Cardiac fibroblast (primary cell): ENCODE measurements at places on chromosomes 3 and 15.
A peak's percentile ranks its signal among the peaks of the same experiment; 100 is the strongest.

GRCh38 chr15:87712211-87712610 is 544.3 kb downstream of the NTRK3 start:
- no peak for DNase-seq

DNA sequence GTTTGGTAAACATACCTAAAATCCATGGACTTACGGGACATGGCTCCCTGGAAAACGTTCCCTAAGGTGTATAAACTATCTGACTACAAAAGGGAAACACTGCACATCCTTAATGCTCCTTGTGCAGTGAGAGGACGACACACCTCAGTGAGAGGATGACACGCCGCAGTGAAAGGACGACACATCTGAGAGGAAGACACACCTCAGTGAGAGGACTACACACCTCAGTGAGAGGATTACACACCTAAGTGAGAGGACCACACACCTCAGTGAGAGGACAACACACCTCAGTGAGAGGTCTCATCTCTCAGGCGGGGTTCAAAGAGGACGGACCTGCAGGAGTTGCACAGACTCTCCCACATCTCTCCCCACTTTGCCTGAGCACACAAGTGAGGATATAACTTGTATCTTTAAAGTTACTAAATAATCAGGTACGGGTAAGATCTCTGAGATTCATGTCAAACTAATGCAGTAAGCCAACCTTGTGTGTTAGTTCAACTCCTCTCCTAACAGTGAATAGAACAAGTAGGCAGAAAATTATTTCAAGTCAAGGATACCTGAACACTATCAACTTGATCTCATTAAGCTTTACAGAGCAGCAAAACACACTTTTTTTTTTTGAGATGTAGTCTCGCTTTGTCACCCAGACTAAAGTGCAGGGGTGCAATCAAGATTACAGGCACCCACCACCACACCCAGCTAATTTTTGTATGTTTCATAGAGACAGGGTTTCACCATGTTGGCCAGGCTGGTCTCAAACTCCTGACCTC is 32.1 kb downstream of the HERC2 start:
- no peak for DNase-seq

- peak; percentile 30 for DNase-seq
Observed at GRCh38 chr3:169759256-169759655, 5.6 kb downstream of the TERC start.

GRCh38 chr15:40766906-40767837 is 2.6 kb upstream of the C15orf62 start:
- DNase-seq = peak; percentile 42

- DNase-seq = no peak
Observed at GRCh38 chr3:48655063-48655462, 7.6 kb downstream of the CELSR3 start.

GRCh38 chr3:72336821-72337479 is 511.3 kb downstream of the SHQ1 start:
- DNase-seq = peak; percentile 89

- no peak for DNase-seq
Observed at GRCh38 chr15:51818150-51818549, 11.3 kb upstream of the TMOD3 start.

- no peak for DNase-seq
Observed at GRCh38 chr3:4687167-4687566, 194.0 kb downstream of the ITPR1 start.

- peak; percentile 57 for DNase-seq
Observed at GRCh38 chr15:98860281-98861041, 147.1 kb downstream of the PGPEP1L start.

- DNase-seq = no peak
Observed at GRCh38 chr3:122742234-122742633, 51.4 kb downstream of the HSPBAP1 start.

DNA sequence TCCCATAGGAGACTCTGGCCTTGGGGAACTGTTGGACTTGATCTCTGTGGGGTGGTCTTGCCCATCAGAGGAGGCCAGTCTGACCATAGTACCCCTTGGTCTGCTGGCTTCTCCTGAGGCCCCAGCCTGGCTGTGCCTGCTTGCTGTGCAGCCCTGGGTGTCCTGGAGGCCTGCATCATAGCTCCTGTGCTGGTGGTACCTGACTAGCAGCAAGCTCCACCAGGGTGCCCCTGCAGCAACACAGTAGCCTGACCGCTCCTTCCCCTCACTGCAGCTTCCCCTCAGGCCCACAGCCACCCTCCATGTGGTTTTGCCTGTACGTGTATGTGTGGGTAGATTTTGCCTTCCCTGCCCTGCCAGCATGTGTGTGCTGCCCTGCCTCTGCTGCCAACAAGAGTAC is 85.6 kb upstream of the TTC14 start:
- no peak for DNase-seq

DNA sequence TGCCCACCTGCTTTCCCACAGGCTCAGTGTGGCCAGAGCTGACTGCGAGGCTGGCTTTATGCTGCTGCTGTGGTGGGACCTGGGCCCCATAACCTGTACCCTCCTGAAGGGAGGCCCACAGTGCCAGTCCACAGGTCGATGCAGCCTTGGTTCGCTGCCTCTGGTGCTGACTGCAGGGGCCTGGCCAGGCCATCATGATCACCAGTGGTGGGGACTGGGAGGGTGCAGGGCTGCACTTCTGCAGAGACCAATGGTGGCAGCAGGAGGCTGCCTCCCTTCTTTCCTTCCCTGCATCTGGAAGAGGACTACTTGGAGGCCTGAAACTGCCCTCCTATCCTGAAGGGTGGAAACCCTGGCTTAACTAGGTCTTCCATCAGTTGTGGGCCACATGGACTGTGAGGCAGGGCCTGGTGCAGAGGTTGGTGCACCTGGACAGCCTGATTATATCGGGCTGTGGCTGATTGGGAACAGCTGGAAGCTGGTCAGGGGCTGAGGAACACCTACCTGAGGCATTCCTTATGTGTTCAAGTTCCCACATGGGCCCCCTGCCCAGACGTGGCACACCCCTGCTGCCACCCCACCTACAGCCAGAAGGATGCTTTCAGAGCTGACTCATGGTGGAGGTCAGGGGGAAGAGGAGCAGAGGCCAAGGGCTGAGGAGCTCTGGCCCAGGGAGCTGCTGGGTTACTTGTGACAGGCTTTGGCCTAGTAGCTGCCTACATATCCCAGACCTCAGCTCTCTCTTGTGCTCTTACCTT is 29.8 kb downstream of the POMGNT2 start:
- no peak for DNase-seq

GRCh38 chr3:172155897-172156585 is 116.7 kb downstream of the FNDC3B start:
- no peak for DNase-seq

DNA sequence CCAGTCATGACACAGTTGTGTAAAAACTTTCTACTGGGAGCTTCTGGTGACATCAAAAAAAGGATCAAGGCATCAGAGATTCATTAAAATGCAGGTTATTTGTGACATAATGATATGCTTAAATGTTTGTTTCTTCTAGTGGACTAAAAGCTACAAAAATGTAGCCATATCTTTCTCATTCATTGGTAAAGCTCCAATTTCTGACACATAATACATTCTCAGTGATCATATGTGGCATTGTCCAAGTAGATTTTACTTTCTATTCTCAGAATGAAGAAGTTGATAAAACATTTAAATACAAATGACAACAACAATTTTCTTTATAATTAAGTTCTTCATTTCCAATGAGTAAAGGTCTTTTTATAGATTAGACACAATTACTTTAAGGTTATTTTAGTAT is 71.0 kb upstream of the ARHGEF26 start:
- no peak for DNase-seq

DNA sequence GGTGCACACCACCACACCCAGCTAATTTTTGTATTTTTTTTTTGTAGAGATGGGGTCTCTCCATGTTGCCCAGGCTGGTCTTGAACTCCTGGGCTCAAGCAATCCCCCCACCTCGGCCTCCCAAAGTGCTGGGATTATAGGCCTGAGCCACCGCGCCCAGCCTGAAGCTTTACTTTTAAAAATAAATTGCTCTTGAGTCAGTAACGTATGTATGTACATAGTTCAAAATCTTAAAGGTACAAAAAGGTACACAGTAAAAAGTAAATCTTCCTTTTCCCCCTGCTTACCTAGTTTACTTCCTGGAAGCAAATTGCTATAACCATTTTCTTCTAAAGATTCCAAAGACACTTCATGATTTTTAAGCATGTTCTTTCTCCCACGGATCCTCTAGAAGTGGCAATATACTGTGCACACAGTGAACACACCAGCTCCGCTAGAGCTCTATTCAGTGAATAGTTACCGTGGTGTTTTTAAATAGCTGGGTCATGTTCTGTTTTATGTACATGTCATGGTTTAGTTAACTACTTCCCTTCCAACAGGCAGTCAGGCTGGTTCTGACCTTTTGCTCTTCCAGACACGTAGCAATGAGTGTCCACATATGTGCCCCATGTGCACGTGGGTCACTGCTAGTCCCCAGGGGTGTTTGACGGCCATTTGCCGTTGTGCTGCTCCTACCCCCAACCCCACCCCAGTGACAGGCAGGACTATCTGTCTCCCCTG is 82.1 kb downstream of the EEFSEC start:
- DNase-seq = no peak

- peak; percentile 95 for DNase-seq
Observed at GRCh38 chr3:24220859-24221657, 273.6 kb downstream of the THRB start.

- no peak for DNase-seq
Observed at GRCh38 chr3:15781131-15781530, 16.6 kb downstream of the ANKRD28 start.

GRCh38 chr3:167780214-167780883 is 44.8 kb downstream of the SERPINI1 start:
- no peak for DNase-seq

- DNase-seq = no peak
Observed at GRCh38 chr3:134829721-134830120, 34.7 kb downstream of the EPHB1 start.

DNA sequence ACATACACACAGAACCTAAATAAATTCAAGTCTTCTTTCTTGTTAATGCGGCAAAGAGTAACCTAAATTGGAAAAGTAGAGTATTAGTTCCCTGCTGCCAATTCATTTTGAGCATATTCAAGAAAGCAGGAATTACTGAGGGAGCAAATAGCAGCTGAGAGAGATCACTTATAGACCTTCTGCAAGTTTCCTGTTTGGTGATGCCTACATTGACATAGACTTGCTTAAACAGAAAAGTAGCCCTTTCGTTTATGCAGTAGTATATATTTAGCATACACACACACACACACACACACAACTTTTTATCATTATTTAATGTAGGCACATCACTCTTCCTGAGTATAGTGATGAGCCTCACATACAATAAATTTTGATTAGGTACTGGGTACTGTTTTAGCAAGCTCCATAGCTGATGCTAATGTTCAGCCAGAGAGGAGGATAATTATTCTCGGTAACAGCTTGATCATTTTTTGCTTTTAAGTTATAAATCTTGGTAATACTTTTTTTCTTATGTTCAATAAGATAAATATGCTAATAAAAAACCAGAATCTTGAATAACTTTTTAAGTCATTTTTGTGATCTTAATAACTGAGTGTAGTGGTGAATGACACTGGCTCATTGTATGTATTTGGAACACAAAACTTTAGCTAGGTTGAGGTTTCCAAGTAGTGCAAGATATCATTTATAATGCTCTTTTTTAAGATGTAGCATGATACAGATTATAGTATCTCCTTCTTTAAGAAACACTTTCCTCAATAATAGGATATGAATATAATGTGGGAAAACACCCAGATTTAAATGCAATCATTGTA is 174.7 kb downstream of the MBNL1 start:
- peak; percentile 33 for DNase-seq

- no peak for DNase-seq
Observed at GRCh38 chr3:25973122-25973521, 183.2 kb downstream of the OXSM start.

- no peak for DNase-seq
Observed at GRCh38 chr15:60889491-60889890, 339.6 kb downstream of the RORA start.

- no peak for DNase-seq
Observed at GRCh38 chr3:25495726-25496253, 67.7 kb downstream of the RARB start.

DNA sequence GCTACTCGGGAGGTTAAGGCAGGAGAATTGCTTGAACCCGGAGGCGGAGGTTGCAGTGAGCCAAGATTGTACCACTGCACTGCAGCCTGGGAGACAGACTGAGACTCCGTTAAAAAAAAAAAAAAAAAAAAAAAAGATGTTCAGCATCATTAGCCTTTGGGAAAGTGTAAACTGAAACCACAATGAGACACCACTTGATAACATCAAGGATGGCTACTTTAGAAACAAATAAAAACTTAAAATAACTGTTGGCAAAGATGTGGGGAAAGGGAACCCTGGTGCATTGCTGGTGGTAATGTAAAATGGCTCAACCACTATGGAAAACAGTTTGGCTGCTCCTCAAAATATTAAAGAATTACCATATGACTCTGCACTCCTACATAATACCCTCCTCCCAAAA is 1.9 kb downstream of the LEO1 start:
- DNase-seq = no peak

DNA sequence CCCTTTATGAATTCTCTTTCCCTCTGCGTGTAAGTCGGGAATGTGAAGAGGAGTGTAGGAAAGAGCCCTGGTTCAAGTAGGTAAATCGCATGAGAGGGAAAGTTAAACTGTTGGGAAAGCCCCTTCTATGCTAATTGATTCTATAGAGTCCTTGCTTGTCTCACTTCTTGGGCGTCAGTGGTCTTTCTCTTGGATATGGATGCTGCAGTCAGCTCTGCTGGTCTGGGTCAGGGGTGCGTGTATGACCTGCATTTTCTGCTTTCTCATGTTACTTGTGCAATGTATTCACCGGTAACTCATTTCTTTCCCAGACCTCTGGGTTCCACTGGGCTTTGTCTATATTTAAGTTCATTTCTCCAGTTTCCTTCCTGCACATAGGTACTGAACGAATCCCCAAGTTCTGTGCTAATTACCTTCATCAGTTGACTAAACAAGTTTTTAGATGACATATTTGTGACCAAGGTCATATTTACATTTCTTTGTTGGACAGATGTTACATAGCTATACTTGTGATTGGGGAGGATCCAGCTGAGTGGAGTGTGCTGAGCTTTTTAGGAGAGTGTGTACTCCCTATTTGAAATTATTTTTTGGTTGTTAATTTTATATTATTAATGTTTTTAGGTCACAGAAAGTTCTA is 1.4 kb downstream of the SETD5 start:
- DNase-seq = peak; percentile 59

GRCh38 chr3:160616716-160617115 is 51.3 kb upstream of the KPNA4 start:
- peak; percentile 26 for DNase-seq
